ENCODE measurements at places on chromosomes 12 and 14.

GRCh38 chr12:52630599-52631200 is 12.3 kb upstream of the KRT73 start:
- DNase-seq, result no peak

GRCh38 chr12:30268041-30268440 is 427.6 kb downstream of the IPO8 start:
- DNase-seq, result no peak

DNA sequence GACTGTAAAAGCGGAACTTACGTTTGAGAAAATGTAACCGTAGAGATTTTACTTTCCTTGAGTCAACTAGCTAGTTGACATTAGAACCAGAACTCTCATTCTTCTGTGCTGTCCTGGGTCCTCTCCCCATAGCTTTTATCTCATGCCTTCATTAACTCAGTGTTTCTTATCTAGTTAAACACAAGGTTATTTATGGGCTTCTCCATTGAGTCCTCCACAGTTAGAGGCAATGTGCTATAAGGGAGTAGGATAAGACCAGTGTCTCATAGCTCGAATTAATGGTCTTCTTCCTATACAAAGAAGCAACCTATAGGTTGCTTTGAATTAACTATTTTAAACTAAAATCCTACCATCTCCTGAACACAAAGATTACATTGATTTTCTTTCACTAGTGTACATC is 129.8 kb downstream of the ACSS3 start:
- no peak for DNase-seq

- DNase-seq, result no peak
Measured at GRCh38 chr12:119687879-119688278, 19.9 kb downstream of the PRKAB1 start.

DNA sequence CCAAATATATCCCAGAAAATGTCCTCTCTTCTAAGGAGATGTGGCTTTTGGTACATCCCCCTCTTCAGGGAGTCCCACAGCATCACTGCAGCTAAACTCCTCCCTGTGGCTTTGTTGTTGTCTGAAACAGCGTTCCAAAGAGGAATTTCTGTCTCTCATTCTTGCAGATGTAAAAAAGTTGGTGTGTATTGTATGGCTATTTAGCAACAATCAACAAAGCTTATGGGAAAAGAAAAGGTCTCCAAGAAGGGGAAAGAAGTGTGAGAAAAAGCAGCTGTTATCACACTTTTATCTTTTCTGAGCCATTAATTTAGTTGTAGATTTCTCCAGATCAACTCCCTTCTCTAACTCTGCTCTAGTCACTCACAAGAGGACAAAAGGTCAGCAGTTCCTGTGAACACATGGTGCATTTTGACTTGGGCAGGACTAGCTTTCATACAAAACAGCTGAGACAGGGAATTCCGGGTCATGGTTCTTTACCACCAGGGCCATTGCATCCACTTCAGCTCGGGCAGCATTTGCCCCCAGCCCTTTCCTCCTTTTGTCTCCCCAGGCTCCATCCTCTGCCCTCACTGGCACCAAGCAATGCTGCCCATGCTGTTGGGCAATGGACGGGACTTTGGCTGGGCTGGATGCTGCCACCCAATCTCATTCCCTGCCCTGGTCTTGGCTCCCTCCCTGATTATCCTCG is 184.7 kb downstream of the TMX1 start:
- DNase-seq, result no peak

DNA sequence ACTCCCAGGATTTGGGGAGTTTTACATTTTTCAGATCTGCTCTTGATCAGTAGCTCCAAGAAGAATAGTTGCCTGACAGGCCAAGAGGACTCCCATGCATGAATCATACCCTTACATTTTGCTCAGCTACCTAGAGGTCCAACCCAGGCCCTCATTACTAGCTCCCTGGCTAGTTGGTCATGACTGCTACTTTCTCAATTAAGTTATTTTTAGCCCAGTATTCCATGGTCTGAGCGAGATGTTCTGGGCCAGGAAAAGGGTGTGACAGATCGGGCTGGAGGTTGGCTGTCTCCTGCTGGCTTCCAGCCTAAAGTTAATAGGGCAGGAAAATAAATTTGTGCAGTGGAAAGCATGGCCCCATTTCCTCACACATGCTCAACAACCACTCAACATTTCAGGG is 379.2 kb downstream of the GRIN2B start:
- peak; percentile 31 for DNase-seq

- no peak for DNase-seq
Measured at GRCh38 chr14:103283916-103284315, 50.1 kb upstream of the EIF5 start.

DNA sequence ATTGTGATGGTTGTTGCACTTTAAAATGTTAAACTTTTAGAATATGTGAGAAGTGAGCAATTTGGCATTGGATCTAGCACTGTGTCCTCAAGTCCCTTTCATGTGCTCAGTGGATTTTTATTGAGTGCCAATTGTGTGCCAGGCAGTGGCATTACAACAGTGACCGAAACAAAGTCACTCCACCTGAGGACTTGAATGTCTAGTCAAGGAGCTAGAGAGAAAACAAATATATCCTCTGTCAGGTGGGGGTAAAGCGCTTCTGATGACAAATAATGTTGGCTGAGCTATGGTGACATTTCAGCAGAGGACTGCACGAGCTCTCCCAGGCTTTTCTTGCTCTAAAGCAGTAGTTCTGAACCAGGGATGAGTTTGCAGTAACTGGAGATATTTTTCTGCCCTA is 240.4 kb downstream of the RGS6 start:
- no peak for DNase-seq

GRCh38 chr12:10235761-10236631 is 23.3 kb downstream of the GABARAPL1 start:
- peak; percentile 16 for DNase-seq

DNA sequence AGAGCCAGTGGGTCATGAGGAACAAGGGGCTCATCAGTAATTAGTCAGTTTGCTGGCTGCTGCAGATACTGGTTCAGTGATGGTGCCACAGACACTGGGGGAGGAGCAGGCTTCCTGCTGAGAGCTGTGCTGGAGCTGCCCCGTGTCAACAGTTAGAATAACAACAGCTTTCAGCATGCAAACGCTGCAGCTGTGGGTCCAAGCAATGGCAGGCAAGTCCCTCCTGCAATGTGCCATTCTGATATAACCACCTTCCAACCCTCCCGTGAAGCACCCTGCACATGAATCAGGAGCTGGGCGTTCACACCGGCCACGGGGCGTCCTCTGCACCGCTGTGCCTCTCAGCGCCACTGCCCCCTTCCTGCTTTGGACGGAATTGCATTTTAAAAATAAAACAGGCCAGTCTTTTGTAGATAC is 258.4 kb upstream of the SFSWAP start:
- no peak for DNase-seq

DNA sequence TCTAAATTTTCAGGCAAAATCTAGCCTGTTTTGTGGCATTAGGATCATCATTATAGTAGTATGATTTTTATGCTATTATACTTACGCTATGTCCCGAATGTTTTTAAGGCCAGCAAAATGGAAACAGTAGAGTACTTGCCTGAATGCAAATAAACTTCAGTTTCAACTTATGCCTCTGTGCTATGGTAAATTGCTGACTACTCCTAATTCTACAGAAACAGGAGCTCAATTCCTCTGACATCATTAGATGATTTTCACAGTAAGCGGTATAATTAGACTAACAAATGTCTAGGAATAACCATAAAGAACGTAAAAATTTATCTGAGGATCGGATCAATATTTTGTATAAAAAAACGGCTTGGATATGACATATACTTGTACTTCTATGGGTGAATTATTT is 270.0 kb downstream of the EGLN3 start:
- no peak for DNase-seq

GRCh38 chr12:90978117-90978770 is 23.3 kb upstream of the CCER1 start:
- DNase-seq, result peak; percentile 16

DNA sequence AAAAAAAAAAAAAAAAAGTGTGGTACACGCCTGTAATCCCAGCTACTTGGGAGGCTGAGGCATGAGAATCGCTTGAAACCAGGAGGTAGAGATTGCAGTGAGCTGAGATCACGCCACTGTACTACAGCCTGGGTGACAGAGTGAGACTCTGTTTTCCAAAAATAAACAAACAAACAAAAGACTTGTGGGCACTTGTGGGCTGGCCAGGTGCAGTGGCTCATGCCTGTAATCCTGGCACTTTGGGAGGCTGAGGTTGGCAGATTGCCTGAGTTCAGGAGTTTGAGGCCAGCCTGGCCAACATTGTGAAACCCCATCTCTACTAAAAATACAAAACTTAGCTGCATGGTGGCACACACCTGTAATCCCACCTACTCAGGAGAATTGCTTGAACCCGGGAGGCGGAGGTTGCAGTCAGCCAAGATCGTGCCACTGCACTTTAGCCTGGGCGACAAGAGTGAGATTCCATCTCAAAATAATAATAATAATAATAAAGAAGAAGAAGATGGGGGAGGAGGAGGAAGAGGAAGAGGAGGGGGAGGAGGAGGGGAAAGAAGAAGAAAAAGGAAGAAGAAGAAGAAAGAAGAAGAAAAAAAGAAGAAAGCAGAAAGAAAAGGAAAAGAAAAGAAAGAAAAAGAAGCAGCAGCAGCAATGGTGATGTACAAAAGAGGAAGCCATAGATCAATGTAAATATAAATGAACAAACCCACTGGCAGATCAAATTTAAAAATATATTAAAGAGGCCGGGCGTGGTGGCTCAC is 27.9 kb upstream of the CCNT1 start:
- no peak for DNase-seq

DNA sequence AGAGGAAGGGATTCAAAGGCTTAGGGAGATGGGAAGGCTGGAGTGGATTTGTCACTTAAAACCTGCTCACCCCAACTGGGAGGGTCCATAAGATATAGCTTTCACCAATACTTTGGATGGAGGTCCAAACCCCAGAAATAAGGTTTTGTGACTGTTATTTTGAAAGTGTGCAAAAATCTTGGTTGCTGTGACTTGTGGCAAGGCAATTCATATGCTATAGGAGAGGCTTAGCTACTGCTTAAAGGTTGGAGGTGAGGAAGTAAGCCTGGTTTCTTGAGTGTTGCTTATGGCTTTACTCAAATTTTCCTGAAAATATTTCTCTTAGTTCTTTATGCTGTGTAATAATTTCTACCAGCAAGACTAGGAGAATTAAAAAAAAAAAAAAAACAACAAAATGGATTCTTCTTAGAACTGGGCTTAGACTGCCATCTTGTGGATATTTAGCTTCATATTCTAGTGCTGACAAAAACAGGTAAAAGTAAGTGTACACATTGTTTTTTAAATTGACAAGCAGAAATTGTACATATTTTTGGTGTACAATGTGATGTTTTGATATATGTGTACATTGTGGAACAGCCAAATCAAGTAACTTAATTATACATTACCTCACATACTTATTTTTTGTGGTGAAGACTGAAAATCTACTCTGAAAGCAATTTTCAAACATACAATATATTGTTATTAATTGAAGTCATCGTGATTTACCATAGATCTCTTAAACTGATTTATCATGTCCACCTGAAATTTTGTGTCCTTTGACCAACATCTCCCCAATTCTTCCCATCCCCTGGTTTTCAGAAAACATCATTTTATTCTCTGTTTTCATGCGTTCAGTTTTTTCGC is 23.0 kb downstream of the PDE6H start:
- DNase-seq, result peak; percentile 86

DNA sequence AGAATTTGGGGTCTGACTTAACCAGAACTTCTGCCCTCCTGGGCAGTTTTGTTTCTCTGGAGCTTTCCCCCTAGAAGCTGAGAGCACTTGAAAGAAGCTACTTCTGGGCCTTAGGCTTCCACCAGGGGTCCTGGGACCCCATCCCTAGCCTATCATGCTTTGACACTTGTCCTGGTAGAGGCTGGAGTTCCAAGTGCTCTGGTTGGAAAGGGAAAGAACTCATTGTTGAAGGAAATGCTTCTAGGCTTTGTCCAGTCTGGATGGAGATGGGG is 1.4 kb upstream of the COL2A1 start:
- DNase-seq, result no peak

DNA sequence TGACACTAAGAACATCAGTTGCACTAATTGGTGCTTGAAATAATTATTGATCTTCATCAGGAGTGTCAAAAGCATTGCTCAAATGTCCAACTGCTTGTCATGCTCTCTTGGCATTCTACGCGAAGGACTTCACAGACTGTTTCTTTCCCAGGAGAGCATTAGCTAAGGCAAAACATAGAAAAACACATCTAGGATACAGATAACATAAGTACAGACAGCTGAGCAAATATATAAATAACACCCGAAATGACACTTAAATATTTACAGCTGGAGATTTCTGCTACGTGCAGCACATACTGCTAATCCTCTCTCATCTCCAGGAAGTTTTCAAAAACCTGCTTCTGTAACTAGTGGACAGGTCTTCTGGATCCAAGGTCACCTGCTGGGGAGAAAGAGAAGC is 120.0 kb upstream of the PRMT8 start:
- DNase-seq, result no peak

DNA sequence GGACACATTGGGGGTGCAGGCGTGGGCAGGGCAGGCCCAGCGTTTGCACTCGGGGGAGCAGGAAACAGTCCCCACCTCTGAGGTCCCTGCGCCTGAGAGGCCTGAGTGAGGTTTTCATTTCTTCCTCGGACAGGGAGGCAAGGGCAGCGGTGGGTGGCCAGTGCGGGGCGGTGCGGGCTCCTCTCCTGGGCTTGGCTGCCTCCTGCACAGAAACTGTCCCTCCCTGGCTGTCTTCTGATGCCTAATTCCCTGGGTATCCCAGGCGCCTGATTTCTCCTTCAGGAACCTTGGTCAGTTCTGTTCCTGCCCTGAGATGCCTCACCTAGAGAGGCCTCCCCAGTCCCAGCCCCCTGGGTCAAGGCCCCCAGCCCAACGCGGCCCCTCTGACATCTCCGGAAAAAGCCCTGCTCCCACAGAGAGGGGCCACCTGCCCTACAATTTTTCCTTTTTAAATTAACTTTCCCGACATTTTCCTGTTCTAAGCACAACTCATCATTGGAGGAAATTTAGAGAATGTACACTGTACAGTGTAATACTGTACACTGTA is 260.3 kb downstream of the ADGRD1 start:
- DNase-seq, result no peak

DNA sequence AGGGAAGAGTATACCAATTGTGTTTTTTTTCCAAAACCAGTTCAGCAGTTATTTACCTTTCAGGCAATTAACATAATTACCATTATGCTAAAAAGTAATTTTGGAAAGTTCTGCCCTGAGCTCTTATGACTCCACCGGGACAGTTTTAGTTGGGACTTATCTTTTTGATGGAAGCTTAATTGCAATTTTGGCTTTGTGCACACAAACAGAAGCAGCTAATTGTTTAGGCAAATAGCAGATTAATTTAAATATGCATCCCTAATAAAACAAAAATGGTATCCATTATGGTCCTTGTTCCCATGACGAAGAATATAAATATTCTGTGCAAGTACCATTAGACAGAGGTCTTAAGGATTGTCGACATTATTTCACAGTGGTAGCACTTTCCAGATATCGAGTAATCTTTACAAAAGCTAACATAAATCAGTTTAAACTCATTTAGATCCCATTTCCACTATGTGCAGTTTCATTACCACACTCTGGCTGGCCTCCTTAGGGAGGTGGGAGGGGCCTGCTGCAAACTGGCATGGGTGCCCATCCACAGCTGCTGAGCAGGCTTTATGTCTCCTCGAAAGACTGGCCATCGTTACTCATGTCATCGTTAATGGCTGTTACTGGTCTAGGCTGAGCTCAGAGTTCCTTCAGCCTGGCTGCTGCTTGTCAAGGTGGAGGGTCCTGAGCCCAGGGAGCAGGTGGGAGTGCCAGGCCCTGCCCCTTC is 68.2 kb downstream of the FBXW8 start:
- DNase-seq, result no peak
